Activated CD4-positive, alpha-beta T cell treated with anti-CD3 and anti-CD28 coated beads for 24 hours (primary cell): ENCODE measurements at places on chromosomes 13 and 19.

- no peak for DNase-seq
Observed at GRCh38 chr19:38388349-38389100, at the start of gene SPRED3. TSS of gene SPRED3 (plus strand) at chr19:38388697. CDS start at chr19:38390303, 1,606 bp downstream.

GRCh38 chr13:110206185-110206584, 100.8 kb downstream of the COL4A1 start:
- no peak for DNase-seq

GRCh38 chr13:44274771-44275205, 98.8 kb upstream of the SERP2 start:
- no peak for DNase-seq

- no peak for DNase-seq
Observed at GRCh38 chr13:101090287-101090686, 326.0 kb downstream of the NALCN start.

DNA sequence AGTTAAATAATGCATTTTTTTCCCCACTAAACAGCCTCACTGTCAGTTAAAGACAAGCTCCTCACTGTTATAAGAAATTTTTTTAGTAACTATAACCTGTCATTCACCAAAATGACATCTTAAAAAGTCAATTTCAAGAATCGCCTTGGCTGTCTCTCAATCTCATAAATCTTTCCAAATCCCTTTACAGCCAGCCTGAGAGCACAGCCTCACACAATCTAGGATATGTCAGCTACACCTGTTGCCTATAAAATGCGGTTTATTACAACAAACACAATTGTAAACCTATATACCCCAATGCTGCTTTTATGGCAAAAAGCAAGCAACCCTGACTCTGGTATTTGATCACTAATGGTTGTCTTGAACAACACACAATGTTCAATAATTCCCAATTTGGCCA, 29.5 kb upstream of the FNDC3A start:
- no peak for DNase-seq

- no peak for DNase-seq
Observed at GRCh38 chr19:1155352-1156304, 18.4 kb downstream of the SBNO2 start.
